ENCODE measurements at places on chromosomes 1 and 21.

DNA sequence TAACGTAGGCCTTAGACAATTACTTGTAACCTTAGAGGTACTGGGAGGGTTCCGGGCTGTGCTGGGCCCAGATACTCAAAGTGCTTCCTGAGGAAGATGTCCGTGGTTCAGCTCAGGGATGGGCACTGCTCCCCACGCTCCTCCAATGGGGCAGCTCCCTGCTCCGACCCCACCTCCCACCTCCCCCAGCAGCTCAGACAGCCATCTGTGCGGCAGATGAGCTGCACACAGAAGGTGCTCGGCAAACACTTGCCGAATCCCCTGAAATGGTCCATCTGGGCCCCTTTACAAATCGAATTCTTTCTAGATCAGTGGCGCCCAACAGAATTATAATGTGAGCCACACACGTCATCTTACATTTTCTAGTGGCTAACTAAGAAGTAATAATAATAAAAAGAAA, 242.4 kb upstream of the RAB4A start:
- no peak for DNase-seq

- DNase-seq = no peak
Observed at GRCh38 chr1:68347415-68347814, 102.3 kb downstream of the RPE65 start.

DNA sequence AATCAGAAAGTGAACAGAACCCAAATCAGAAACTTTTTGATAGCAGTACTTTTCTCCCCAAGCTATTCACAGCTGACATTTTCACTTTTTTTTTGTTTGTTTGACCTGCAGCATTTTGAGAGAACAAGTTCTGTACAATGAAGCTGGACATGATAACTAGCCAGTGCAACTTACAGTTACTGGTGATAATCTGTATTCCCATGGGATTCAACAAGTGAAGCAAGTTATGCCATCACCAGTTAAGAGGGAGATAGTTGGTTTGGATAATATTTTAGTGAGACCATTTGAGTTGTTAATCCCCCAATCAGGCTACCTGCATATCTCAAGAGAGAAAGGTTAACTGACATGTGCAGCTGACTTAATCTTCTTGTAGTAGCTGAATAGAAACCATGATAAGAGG, 18.1 kb downstream of the SON start:
- no peak for DNase-seq

GRCh38 chr1:147515045-147515869, 26.0 kb upstream of the BCL9 start:
- peak; percentile 24 for DNase-seq

- no peak for DNase-seq
Observed at GRCh38 chr21:42799516-42799915, 79.8 kb downstream of the WDR4 start.

DNA sequence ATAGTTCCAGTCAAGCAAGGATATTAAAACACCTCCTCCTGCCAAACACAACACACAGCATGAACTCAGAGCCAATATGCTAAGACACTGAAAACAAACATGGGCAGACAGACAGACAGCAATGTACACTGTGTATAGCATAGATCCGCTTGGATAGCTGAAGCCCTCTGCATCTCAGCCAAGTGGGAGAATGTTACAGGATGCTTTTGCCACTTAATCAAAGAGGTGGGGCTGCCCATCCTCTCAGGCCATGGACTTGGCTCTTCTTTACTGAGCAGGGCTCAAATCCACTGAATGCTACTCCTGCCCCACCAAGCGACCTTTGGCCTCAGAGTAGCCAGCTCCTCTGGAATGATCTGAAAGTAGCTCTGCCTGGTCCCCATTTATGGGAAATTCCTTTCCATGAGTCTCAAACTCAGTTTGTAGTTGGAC, 64.7 kb upstream of the NGF start:
- DNase-seq = no peak

DNA sequence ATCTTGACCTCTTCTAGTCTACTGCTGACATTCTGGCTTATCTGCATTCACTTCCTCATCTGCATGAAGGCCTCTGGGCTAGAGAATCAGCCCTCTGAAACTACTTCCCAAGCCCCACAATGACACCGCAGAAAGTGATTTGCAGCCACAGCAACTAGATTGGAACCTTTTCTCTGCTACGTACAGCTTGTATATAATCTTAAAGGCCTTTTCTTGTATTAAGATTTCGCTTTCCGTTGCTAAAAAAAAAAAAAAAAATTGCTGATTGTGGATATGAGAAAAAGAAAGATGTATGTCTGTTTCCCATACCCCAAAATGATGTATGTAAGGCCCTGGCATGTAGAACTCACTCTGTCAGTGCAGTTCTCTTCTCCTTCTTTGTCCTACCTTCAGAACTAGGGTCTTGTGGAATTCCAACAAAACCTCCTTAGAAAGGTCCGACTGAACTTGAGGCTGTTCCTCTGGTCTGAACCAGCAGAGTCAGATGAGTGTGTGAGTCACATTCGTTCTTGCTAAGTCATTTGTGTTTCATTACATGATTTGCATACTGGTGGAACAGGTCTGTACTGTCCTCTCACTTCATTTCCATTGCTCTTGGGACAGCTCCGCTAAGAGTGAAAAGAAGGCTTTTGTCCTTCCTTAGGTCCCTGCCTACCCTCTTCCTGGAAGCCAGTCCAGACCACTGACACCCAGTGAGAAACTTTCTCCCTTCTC, 62.7 kb downstream of the PLPP3 start:
- DNase-seq = no peak

DNA sequence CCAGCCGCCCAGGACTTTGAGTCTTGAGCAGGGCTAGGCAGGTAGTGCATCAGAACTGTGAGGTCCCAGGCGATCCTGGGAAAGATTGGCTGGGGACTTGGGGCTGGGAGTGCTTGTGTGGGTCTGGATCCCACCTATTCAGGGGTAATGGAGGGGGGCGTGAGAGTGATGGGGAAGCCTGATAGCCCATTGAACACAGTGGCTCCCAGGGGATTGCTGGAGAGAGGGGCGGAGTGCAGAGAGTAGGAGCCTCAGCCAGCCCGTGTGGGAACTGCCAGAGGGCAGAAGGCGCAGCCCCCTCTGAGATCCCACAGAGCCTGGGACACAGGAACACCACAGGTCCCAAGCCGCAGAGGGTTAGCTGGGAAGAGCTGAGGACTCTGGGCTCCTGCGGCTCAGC, 19.3 kb upstream of the PDZK1IP1 start:
- no peak for DNase-seq

GRCh38 chr1:181458419-181458818, 24.9 kb upstream of the CACNA1E start:
- DNase-seq = no peak

DNA sequence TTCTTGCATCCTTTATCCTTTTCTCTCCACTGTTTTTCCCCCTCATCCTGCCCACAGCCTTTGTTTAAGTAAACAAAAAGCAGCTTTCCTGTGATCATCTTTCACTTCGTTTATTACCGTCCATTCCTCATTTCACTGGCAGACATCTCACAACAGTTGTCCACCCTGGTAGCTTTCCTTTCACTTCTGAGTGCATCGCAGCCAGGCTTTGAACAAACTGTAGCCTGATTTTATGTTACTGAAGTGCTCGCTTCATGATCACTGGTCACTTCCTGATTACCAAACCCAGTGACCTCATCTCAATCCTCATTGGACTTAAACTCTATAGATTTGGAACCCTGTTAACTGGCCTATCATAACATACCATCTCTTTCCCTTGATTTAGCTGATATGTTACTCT, 67.7 kb downstream of the SDCCAG8 start:
- no peak for DNase-seq

DNA sequence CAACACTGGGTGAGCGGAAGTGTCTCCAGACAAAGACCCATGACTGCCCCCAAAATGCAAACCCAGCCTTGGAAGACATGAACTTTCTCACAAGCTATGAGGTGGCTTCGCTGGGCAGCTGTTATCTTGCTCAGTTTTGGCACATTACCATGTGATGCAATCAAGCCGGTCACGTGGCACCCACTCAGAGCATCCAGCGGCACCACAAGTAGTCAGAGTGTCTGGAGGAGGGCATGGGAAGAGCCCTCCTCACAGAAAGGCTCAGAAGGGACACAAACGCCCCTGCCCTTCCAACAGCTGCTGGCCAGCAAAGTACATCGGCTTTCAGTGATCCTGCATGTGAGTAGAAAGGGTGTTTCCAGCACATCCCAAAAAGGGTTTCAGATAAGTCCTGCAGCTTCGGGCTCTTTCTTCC, 145.5 kb upstream of the IRF2BP2 start:
- no peak for DNase-seq

DNA sequence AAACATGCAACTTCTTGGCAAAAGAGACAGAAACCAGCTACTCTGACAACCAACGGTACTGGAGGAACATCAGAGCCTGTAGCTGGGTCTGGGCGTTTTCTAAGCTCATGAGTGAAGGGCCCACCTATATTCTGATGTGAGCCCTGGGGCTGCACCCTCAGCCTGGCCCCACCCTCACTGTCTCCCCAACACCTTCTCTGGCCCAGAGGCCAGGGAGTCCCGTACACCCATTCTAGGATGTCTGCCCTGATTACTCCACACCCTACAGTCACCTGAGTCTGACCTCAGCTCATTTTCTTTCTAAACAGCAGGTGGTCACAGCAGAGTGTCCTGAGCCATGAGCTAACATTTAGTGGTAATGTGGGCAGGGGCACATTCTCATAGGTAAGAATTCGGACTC, 439.2 kb downstream of the MATN1 start:
- DNase-seq = no peak

- no peak for DNase-seq
Observed at GRCh38 chr21:36040389-36040788, 19.9 kb downstream of the SETD4 start.

GRCh38 chr1:94013367-94013878, 104.2 kb upstream of the GCLM start:
- DNase-seq = no peak

DNA sequence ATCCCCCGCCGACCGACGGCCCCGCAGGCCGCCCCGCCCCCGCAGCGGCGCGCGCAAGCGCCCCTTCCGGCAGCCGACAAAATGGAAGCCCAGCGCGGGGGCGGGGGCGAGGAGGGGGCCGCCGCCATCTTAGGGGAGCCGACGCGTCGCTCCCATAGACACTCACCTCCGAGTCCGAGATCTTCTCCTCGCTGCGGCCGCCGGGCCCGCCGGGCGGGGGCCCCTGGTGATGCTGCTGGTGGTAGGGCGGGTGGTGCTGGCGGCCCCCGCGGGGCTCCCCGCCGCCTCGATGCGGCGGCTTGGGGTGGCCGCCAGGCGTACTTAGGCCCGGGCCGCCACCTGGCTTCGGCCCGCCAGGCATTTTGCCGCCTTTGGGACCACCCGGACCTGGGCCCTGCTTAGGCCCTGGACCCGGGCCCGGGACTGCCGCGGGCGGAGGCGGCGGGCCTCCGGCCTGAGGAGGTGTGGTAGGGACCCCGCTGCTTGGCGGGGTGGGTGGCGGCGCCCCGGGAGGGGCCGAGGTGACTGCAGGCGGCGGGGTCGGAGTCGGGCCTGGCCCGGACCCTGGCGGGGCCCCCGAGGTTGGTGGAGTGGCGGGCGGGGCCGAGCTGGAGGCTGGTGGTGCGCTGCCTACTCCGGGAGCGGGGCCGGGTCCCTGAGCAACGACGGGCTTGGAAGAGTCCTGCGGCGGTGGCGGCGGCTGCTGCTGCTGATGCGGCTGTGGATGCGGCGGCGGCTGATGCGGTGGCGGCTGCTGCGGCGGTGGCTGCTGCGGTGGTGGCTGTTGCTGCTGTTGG, 691 bp downstream of the SFPQ start:
- peak; percentile 91 for DNase-seq

GRCh38 chr1:86515597-86515996, 31.3 kb upstream of the CLCA4 start:
- DNase-seq = no peak

GRCh38 chr1:40648928-40649591, 16.4 kb downstream of the RIMS3 start:
- no peak for DNase-seq

DNA sequence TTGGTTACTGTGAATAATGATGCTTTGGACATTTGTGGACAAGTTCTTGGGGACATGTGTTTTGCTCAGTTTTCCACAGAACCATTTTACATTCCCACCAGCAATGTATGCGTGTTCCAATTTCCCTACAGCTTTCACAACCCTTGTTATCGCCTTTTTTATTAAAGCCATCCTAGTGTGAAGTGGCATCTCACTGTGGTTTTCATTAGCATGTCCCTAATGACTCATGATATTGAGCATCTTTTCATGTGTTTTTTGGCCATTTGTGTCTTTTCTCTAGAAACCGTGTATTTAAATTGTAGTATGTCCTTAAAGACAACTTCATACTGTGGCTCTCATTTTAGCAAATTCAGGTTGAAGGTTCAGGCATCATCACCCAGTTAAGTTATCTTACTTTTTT, 132.1 kb downstream of the TGFBR3 start:
- DNase-seq = no peak

- no peak for DNase-seq
Observed at GRCh38 chr1:228507961-228508652, 20.9 kb downstream of the RNF187 start.

DNA sequence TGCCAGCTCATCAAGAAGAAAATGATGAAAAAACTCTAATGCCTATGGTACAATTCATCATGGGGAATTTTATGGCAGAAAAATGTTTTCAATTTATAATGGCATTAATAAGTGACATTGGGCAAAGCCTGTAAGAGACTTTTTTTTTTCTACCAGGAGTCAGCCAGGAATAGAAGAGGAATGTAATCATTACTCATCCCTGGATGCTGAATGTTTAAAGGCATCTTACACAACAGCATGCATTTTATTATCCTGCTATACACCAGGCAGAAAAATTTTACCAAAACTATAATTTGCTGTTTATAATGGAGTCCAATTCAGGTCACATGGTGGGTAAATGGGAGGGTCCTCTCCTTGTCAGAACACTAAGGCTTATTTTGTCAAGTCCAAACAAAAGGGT, 189.9 kb upstream of the BEND5 start:
- DNase-seq = no peak

- no peak for DNase-seq
Observed at GRCh38 chr1:205925736-205926135, 17.5 kb downstream of the SLC26A9 start.

GRCh38 chr1:9244501-9245229, 10.1 kb downstream of the H6PD start:
- no peak for DNase-seq

GRCh38 chr1:212754193-212754592, 37.4 kb downstream of the NSL1 start:
- DNase-seq = peak; percentile 44

DNA sequence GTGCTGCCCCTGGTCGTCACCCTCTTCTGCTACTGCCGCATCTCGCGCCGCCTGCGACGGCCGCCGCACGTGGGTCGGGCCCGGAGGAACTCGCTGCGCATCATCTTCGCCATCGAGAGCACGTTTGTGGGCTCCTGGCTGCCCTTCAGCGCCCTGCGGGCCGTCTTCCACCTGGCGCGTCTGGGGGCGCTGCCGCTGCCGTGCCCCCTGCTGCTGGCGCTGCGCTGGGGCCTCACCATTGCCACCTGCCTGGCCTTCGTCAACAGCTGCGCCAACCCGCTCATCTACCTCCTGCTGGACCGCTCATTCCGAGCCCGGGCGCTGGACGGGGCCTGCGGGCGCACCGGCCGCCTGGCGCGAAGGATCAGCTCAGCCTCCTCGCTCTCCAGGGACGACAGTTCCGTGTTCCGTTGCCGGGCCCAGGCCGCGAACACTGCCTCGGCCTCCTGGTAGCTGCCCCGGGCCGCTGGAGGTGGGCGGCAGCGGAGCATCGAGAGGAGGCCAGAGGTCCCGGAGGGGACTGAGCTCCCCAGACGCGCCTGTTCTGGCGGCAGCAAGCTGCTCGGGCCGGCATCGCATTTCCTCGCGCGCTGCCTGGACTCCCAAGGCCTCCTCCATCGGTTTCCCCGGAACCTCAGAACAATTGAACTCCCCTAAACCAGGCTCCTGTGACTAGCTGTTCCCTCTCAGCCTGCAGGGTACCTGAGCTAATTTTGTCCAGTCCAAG, 1.1 kb downstream of the GPR25 start:
- peak; percentile 25 for DNase-seq

- no peak for DNase-seq
Observed at GRCh38 chr1:203935321-203935720, 73.9 kb downstream of the SNRPE start.
